ENCODE measurements at places on chromosomes 1 and 21.

GRCh38 chr1:184358256-184358655 is 28.6 kb upstream of the C1orf21 start:
- DNase-seq: no peak

DNA sequence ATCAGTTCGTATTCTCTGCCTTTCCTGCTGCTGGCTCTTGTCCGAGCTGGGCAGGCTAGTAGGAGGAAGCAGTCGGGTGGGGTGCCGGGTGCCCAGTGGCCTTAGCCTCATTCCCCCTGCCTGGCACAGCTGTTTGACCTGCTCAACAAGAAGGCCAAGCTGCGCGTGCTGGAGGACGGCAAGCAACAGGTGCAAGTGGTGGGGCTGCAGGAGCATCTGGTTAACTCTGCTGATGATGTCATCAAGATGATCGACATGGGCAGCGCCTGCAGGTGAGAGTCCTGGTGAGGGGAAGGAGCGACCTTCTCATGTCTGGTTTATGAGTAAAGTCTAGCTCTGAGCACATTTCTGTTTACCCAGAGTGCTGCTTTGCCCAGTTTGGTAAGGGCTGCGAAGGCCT is 16.3 kb upstream of the RPS8 start:
- DNase-seq: no peak

DNA sequence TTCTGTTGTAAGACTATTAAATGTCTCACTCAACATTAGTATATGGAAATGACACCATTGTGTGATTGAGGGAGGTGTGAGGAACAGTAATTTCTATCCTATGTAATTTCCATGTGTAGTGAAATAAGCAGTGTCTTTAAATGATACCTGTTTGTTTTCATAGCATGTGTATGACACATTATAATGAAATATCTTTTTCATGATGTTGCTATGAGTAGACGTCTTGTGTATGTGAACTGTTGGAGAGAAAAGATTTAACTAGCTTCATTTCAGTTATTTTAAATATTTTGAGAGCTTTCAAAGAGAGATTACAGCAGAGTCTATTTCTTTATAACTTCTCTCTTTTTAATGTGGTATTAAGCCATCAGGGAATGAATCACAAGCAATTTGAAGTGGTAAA is 71.5 kb upstream of the QSOX1 start:
- no peak for DNase-seq

DNA sequence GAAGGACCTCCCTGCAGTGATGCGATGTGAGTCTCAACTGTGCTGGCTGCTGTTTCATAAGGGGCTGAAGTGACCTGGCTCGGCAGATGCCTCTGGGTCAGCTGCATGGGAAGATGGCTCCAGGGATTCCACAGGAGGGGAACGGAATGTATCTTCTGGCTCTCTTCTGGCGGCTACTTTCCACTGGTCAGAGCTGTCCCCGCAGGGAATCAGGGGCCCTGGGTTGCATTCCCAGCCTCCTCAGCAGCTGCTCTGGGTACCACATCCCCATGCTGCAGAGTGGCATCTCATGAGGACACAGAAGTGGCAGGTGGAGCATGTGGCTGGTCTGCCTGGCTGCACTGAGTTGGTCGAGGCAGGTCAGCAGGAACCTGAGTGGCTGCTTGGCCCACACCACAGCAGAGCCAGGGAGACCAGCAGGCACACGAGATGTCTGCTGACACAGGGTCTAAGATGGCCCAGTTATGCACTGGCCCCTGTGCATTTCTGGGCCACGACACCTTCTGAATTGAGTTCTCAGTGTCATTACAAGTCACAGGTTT is 42.8 kb downstream of the POFUT2 start:
- no peak for DNase-seq

GRCh38 chr1:53350853-53351767 is 23.2 kb upstream of the LRP8 start:
- no peak for DNase-seq

DNA sequence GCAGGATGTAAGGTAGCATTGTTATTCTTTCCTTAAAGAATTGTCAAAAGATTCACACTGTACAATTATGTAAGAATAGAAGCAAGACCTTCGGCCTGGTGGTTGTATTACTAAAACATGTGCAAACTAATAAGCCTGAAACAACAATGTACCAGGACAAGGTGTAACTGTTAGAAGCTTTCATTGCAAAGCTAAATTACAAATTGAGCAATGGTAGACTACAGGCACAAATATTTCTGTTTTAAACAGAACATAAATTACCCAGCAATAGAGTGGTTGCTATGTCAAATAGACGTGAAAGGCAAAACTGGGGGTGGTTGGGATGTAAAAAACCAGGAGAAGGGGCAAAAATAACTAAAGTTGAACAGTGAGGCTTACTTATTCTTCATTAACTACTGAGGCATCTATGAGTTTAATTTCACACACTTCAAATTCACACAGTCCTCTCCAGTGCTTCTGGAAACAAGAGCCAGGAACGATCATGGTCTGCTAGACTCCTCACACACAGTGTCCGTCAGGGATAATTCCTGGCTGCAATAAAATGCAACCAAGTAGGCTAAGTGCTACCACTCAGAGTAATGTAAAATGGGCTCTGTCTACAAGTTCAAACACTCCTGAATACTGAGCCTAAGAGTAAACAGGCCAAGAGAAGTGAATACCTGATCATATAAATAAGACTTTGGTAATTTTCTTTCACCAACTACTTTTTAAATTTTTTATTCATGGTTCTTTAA is 39.3 kb upstream of the C1orf198 start:
- DNase-seq: no peak

- DNase-seq: no peak
Observed at GRCh38 chr1:184686540-184686939, 68.1 kb downstream of the EDEM3 start.

GRCh38 chr1:176542352-176542751 is 79.4 kb downstream of the PAPPA2 start:
- no peak for DNase-seq

DNA sequence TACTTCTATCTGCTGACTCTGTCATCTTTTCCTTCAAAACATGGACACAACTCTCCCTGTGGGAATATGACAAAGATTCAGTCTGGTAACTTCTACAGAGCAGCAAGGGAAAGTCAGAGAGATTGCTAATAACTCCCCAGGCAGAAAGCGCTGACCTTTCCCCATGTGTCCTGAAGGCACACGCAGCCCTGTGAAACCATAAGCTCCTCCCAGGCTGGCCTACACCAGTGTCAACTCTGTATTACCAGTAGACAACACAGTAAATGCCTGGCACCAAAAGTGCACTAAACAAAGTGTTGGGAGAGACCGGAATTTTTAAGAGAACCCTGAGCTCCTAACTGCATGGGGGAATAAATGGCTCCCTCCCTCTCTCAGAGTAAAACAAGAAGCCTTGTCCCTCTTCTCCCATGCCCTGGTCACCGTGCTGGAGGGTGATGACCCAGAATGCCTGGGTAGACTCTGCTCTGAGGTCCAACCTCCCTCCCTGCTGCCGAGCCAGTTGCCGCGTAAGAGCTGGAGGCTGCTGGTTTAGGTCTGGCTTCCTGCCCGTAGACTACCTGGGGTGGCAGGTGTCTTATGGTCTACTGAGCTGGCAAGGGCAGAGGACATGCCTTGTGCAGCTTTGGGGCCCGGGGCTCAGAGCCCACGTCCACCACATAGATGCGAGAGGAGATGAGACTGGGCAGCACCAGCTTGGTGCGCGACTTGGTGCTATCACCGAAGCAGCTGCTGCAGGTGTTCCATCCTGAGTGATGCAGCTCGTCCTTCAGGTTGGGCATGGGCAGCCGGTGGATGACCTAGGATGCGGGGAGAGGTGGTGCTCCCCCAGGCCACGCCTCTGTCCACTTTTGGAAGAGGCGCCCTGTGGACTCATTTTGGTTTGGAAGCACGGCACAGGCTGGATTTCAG is 3.9 kb downstream of the SELENBP1 start:
- DNase-seq: peak; percentile 27

GRCh38 chr1:162333991-162334390 is 42.7 kb downstream of the SPATA46 start:
- no peak for DNase-seq

DNA sequence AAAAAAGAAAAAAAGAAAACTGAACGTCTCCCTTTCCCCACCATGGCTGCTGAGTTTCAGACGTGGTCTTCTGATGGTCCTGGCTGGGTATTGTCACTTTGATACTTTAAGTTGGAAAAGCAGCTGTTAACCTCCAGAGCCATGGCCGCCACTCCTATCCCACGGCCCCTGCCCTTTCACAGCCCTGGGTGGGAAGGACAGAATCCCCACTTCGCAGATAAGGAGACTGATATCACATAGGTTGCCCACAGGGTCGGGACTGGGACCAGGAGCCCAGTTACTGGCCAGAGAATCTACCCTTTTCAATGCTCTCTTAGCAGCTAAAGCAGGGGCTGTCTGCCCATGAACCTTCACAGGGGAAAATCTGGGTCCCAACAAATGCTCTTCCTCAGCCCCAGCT is 16.8 kb downstream of the BMP8A start:
- no peak for DNase-seq

GRCh38 chr1:224683936-224684335 is 67.8 kb downstream of the CNIH3 start:
- DNase-seq: peak; percentile 34

DNA sequence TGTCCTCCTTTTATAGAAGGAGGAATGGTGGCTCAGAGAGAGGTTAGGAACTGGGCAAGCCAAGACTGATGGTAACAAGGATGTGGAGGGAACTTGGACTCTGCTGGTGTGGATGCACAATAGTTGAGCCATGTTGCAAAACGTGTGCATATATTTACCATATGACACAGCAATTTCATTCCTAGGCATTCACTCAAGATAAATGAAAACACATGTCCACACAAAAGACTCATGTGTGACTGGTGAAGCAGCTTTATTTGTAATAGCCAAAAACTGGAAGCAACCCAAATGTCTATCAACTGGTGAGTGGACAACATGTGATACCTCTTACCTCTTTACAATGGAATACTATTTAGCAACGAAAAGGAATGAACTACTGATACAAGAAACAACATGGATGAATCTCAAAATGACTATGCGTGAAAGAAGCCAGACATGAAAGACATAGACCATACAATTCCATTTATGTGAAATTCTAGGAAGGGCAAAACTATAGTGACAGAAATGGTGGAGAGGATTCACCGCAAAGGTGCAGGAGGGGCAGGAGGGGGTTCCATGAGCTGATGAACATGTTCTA is 36.2 kb downstream of the CAMK2N1 start:
- DNase-seq: no peak

GRCh38 chr1:109312978-109313775 is 6.4 kb upstream of the MYBPHL start:
- DNase-seq: no peak

DNA sequence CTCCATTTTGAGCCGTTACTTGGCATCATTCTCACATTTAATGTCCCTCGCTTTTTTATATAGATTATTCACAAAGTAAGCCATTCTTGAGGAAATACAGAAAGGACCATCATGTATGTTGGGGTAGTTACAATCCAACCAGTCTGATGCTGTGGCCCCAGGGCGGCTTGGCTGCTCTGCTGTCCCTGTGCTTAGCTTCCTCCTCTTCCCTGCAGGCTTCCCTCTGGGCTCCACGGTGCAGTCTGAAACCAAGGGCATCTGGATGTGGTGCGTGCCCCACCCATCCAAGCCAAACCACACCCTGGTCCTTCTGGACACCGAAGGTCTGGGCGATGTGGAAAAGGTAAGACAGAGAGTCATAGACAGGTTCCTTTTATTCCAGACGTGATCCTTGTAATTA is 5.5 kb downstream of the GBP6 start:
- DNase-seq: no peak

GRCh38 chr1:89705901-89706699 is 73.2 kb downstream of the LRRC8C start:
- DNase-seq: no peak

DNA sequence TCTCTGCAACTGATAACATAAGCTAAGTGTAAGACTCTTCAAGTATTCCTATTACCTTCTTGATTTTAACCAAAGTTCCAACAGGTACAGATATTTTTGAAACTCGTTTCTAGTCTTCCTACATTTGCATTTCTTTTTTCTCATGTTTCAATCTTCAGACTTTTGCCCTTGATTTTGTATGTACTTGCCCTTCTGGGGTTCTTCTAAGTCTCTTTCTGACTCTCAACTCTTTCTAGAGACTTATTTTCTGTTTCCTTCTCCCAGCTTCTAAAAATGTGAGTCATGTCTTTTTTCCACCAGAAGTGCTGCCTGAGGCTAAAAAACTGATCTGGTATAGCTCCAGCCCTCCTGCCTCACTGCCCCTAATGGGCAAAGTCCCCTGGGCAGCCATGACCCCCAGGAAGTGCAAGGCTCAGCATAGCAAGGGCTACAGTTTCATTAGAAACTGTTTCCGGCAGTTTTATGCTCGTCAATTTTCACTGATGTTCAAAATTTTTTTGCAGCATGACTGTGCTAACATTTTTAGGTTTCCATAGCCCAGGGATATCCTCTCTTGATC is 265.9 kb downstream of the SEC16B start:
- DNase-seq: no peak

- DNase-seq: no peak
Observed at GRCh38 chr1:181588631-181589030, 105.3 kb downstream of the CACNA1E start.

- DNase-seq: no peak
Observed at GRCh38 chr1:113998361-113998760, 19.1 kb downstream of the OLFML3 start.

DNA sequence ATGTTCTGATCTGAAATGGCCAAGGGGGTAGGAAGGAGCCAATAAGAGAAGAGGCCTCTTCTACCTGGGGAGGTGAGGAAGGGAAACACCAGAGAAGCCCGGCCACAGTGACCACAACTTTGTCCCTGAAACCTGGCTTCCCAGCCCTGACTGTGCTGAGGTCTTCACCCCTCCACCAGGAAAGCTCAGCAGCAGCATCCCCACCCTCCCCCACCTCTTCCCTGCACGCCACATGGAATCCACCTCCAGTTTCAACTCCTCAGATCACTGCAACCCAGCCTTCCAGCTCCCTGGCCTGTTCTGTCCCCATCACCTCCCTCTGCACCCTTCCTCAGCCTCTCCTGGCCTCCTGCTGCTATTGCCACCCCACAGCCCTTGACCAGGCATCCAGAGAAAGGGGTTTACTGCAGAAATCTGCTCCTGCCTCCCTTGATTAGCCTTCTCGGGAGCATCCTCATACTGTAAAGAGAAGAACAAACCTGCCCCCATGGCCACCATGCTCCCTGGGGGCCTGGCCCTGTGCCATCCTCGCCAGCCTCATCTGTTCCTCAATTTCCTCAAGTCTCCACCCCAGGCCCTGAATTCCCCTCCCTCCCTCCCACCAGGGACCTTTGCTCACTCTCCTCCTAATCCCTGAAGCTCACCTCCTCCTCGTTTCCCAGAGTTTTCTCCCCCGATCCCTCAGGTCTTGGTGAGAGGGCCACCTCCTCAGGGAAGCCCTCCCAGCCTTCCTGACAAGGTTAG is 450.9 kb downstream of the MATN1 start:
- no peak for DNase-seq

Measured in NCI-H1105 (cell line).